ENCODE measurements at places on chromosomes 16 and 17.
A peak's percentile ranks its signal among the peaks of the same experiment; 100 is the strongest.

- DNase-seq: no peak
These were observed 30.6 kb upstream of the ENDOV start for GRCh38 chr17:80384078-80384960.

- peak; percentile 41 for DNase-seq
These were observed 183.3 kb downstream of the LGALS9B start for GRCh38 chr17:20284022-20284421.

GRCh38 chr16:4557973-4558372 is 1.8 kb downstream of the C16orf96 start:
- no peak for DNase-seq

- no peak for DNase-seq
These were observed 414 bp downstream of the DUSP14 start for GRCh38 chr17:37490022-37490587.

GRCh38 chr17:65147955-65148354 is 10.8 kb downstream of the RGS9 start:
- DNase-seq: no peak

DNA sequence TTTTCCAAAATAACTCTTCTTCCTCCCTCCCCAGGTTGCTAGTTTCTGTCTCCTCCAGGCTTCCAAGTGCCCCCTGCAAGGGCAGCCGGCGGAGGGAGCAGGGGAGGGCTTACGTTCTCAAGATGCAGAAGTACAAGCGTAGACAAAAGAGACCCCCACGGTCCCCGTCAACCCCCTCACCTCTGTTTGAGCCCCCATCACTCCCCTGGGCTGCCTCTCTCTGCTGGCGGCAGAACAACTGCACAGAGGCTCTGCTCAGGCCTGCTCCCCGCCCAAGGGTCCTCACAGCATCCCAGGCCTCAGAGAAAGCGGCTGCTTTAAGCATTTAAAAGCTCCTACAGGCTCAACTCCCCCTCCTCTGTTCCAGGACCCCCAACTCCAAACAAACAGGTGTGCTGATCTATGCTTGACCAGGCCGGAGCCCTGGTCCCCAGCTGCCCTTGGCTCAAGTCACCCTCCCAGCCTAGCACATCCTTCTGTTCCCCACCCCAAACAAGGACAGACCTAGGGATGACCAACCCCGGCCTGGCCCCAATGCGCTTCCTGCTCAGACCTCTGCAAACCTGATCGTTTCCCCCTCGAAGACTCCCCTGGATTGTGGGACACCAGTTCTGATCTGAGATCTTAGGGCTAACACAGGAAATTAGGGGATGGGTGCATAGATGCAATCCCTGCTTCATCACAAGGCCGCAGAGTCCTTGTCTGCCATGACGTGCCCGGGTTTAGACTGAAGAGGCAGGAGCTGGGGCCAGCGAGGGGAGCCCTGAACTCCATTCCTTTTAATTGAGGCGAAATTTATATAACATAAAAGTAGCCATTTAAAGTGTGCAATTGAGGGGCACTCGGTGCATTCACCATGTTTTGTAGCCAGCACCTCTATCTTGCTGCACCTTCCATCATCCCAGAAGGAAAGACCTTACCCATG is 17.2 kb upstream of the RBFOX3 start:
- DNase-seq: no peak

- DNase-seq: no peak
These were observed 101.1 kb downstream of the SHISA6 start for GRCh38 chr17:11342138-11342537.

- DNase-seq: no peak
These were observed 3.3 kb downstream of the HOXB2 start for GRCh38 chr17:48541577-48542113.

DNA sequence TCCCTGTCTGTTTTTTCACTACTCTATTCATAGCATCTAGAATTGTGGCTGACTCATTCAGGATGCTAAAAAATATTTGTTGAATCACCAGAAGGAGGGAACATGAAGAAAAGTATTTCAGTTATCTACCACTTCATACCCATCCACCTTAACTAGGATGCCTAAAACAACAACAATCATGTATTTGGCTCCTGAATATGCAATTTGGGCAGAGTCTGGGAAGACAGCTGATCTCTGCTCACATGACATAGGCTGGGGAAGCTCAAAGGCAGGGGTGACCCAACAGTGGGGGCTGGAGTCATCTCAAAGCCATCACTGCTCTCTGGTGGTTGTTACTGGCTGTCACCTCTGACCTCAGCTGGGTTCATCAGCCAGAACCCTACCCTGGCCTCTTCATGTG is 80.1 kb upstream of the RPL38 start:
- DNase-seq: peak; percentile 11

DNA sequence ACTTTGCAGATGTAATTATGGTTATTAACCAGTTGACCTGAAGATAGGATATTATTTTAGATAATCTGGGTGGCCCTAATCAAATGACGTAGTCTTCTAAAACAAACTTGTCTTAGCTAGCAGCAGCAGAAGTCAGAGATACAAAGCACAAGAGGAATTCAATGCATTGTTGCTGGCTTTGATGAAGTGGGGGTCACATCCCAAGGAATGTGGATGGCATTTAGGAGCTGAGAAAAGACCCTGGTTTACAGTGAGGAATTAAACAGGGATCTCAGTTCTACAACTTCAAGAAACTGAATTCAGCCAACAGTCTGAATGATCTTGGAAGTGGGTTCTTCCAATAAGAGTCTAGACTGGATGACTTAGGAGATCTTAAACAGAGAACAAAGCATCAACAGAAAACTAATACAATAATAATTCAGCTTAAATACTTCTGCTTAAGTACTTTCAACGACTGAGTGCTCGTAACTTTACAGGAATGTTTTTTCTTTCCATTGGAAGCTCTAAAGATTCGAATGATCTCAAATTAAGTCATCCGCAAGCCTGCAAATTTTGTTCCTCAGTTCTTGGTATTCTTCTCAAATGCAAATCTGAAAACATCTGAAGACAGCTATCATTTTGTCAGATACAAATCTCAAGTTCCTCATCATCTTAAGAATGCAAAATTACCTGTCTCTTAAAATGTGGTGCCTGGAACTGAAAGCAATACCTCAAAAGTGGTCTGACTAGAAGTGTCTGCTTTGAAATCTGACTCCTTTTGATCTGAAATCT is 3.3 kb downstream of the C16orf46 start:
- no peak for DNase-seq

DNA sequence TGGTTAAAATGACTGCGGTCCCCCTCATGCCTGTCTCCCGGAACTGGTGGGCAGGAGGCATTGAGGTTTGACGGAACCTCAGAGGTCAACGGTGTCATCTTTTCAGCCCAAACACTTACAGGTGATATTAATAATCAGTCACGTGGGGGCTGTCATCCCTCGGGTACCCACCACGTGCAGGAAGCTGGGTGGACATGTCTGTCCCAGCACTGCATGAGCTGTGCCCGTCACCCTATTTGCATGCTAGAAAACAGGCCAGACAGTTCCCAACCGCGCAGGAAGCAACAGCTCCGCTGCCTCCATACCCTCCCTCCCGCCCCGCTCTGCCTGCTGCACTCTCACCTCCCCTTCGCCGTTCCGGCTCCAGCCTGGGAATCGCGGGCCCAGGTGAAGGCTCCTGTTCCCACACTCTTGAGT is 1.4 kb downstream of the SYNGR3 start:
- DNase-seq: no peak

GRCh38 chr16:84068041-84068440 is 25.4 kb upstream of the SLC38A8 start:
- DNase-seq: no peak

GRCh38 chr16:55572439-55572838 is 6.0 kb downstream of the CAPNS2 start:
- DNase-seq: no peak

- no peak for DNase-seq
These were observed 73.1 kb upstream of the MAF start for GRCh38 chr16:79673635-79674034.

DNA sequence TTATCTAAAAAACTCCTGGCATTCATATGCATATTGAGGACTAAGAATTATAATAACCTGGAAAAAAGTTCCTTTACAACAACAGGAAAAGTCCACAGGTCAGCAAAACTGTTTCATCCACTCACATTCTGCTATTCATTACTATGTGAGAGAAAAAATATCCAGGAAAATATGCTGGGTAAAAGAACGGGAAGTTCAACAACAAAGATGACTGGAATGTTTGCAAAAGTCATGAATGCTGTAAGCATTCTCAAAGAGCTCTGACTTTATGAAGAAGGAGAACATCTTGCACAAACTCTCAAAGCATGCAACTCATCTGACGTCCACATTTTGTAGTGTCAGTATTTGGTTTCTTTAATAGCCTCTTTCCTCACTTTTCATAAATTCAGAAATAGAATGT is 56.9 kb upstream of the ALDH3A1 start:
- DNase-seq: no peak

- no peak for DNase-seq
These were observed 366.7 kb upstream of the ZFHX3 start for GRCh38 chr16:73414638-73415037.
